ENCODE measurements at places on chromosomes 6 and 20.

GRCh38 chr6:41707565-41708200 is 27.7 kb downstream of the TFEB start:
- DNase-seq: no peak

GRCh38 chr20:33412484-33412838 is 11.1 kb upstream of the CDK5RAP1 start:
- no peak for DNase-seq

- DNase-seq: no peak
Measured at GRCh38 chr6:109187399-109188114, 92.2 kb downstream of the CEP57L1 start.

- no peak for DNase-seq
Measured at GRCh38 chr6:139448051-139448649, 73.7 kb upstream of the CITED2 start.

- DNase-seq: peak; percentile 63
Measured at GRCh38 chr20:34922654-34923381, 32.8 kb downstream of the GSS start.

DNA sequence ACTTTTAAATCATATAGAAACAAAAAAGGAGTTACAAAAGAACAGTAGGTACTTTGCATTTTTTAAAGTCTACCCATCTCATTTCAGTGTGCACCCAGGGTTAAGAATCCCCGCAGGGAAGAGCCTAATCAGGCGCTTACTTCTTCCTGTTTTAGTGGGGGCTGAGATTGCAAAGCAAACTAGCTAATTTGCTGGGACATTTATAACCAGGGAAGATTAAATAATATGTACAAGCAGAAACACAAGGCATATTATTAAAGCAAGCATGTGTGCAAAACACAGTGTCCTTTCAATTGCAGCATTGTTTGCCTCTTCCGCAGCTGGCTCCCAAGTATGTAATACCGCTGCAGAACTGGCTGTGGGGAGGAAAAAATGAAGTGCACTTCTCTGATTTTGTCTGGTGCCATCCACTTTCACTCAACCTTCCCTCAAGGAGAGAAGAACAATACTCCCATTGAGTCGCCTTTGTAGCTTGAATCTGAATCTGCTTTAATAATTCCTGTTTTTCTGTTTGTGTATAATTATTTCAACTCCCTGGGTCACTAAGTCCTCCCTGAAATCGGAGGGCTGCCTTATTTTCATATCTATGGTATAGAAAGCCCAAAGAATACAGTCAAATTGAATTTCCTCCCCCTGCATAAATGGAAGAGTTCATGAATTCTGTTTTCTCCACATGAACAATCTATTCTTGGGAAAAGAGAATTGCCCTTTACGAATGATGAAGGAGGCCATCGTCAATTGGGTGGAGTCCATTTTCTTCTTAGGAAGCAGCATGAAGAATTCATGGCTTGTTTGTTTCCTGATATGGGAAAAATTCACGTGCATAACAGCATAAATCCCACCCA is 23.3 kb upstream of the BCAS1 start:
- no peak for DNase-seq

DNA sequence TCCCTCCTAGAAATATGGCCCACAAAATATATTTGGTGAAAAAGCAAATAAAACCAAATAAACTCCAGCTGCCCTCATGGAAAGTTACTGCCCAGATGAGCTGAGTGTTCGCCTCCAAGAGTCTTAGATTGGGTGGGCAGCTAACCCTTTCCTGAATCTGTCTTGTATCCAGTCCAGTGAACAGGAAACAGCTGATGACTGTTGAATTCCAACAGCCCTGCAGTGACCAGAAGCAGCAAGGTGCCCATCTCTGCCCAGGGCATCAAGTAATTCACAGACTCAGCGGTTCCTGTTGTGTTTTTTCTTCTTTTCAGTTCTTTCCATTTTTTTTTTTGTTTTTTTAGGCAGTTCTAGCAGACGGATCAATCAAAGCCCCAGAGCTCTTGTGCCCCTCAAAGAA is 199.2 kb downstream of the UBE3D start:
- no peak for DNase-seq

DNA sequence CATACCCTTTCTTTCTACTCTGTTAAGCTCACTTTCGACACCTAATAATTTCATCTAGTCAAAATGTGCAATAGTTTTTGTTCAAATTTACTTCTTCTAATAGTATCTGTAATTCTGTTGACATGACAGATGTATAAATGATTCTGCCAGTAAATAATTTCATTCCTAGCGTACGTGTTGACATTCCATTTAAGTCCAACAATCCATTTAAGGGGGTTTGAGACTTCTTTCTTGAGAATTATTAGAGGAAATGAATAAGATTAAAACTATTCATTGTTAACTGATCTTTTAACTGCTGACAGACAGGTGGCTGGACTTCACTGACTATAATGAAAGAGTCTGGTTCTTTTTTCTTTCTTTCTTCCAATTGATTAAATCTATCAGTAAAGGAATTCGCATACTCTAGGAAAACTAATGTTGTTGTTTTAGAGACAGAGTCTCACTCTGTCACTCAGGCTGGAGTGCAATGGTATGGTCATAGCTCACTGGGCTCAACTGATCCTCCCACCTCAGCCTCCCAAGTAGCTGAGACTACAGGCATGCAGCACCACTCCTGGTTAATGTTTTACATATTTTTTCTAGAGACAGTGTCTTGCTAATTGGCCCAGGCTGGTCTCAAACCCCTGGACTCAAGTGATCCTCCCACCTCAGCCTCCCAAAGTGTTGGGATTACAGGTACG is 55.9 kb downstream of the MAP3K5 start:
- no peak for DNase-seq

DNA sequence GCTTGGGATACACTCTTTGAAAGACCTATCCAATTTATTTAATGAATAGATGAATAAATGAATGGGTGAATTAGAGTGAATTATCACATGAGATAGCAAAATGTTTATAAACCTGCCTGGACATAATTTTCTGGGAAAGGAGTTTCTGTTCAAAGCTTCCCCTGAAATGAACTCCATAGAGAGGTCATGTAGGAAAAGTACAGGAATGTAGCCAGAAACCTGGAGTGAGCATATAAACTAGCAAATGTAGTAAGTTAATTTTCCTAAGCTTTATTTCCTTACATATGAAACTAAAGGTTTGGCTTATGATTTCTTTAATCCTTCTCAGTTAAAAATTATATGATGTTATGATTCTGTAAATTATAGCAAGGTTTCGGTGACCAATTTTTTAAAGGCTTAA is 380.3 kb upstream of the RSPO3 start:
- no peak for DNase-seq
